Stimulated activated naive CD4-positive, alpha-beta T cell (primary cell): ENCODE measurements at places on chromosomes 3 and 15.

- no peak for DNase-seq
Observed at GRCh38 chr3:4313606-4314293, 10.6 kb downstream of the SETMAR start.

- DNase-seq = no peak
Observed at GRCh38 chr3:188916934-188917401, 254.8 kb upstream of the TPRG1 start.

DNA sequence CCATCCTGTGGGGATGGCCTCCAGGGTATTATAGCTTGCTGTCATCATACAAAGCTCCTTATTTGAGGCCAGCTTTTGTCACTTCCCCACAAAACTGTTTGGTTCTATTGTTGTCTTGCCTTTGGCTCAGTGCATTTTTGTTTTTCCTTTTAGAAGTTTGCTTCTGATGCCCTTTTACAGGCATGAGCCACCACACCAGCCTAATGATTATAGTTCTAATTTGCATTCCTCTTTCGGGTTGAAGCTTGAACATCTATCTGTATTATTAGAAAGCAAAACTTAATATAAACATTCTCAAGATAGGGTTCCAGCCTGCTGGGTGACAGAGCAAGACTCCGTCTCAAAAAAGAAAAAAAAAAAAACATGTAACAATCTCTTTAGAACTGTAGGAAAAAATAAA is 39.8 kb downstream of the SMARCC1 start:
- DNase-seq = no peak

DNA sequence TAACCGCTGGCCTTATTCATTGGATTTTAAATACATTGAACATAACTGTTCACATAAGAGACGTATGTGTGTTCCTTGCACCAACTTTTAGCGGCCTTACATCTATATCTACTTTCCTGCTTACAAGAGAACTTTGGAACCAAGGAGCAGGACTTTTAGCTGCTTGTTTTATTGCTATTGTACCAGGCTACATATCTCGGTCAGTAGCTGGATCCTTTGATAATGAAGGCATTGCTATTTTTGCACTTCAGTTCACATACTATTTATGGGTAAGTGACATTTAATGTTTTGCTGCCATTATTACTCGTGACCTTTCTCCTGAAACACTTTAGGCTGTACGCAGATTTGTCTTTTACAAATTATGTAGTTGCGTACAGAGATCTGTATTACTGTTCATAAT is 47.1 kb downstream of the STT3B start:
- DNase-seq = no peak

- DNase-seq = no peak
Observed at GRCh38 chr15:77219841-77220240, 148.9 kb upstream of the TSPAN3 start.

DNA sequence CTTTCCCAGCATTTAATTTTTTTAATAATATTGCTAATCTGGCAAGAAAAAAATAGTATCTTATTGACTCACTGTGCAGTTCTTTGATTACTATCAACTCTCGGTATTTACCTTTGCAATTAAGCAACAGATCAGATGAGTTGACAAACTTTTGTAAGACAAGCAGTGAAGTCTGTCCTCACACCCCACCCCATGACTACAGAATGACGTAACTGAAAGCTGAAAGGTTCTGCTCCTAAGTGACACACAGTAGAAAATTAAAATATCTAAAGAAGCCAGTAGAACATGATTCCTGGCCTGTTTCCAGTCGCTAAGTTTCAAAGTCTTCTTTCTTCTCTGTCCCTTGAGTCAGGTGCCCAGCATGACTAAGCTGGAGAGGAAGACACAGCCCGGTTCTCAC is 135.5 kb downstream of the STT3B start:
- DNase-seq = no peak

- DNase-seq = no peak
Observed at GRCh38 chr3:32897981-32898623, 53.3 kb upstream of the CCR4 start.

DNA sequence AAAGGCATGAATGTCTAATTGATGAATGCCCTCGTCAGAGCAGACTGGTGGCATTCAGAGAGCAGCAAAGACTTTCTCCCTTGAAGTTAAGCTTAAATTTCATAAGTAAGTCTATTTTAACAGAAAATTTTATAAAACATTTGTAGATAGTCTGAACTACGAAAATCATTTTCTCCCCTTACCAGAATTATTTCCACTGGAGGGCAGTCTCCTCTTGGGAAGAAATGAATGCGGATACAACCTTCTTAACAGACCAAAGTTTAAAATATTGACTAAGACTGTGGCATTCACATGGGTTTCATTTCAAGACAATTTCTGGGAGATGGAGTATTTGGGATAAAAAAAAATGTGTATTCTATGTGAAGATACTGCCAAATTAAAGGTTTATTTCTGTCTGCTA is 669.0 kb downstream of the FHIT start:
- DNase-seq = no peak

- DNase-seq = no peak
Observed at GRCh38 chr3:78660957-78661356, 1106.8 kb downstream of the ROBO1 start.

DNA sequence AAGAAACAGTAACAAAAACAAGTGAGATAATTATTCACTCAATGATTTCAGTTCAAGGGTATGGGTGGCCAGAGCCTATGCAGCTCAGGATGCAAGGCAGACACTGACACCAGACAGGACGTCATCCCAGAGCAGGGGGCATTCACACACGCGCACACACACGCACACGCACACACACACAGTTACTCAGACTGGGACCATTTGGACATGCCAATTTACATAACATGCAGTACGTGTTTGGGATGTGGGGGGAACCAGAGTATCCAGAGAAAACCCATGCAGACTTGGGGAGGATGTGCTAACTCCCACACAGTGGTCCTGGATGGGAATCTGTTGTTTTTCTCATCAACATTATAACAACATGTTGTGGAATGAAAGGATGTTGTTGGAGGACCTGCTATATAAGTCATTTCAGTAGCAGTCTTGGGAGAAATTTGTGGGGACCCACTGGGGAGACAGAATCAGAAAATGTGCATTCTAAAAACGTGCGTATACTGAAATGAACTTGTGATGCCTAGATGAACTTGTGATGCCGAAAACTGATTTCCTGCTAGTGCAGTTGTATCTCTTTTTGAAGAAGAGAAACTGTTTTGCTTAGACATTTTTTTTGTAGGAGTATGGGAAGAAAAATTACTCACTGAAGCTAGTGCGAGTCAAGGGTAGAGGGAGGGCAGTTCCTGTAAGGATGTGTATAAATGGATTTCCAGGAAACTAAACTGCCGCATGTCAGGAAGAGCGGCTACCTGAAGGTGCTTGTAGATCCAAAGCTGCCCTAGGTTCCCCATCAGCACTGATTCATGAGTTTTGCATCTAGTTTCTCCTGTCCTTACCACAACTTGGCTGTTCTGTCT is 25.2 kb downstream of the CD200 start:
- peak; percentile 4 for DNase-seq

- no peak for DNase-seq
Observed at GRCh38 chr3:6542795-6543194, 318.1 kb upstream of the GRM7 start.

DNA sequence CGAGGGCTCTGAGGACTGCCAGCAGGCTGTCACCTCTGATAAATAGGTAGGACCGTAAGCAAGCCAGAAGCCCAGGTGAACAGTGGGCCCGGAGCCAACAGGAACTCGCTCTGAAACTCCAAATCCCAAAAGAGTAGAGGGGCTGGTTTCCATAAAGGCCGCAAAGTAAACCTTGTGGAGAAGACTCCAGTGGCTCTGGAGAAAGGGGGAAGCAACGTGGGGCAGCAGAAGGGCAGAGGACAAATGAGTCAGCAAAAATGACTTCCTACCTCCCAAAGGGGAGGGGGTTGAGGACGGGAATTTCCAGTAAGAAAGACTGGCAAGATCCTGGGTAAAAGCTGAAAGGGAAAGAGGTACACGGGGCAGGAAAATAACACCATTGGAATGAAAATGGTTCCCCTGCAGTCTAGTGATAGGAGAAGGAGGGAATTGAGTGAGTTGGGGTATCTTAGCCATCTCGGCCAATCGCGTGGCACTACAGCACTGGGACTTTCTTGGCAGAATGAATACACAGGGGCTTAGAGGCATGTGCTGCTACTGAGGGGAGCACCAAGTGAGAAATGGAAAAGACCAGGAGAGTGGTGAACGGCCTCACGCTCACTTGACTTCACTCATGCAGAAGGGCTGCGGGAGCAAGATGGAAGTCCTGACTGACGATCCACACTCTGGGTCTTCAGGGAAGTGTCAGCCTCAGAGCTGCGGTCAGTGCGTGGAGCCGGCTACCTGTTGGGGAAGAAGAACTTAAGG is 33.2 kb downstream of the BMF start:
- no peak for DNase-seq

DNA sequence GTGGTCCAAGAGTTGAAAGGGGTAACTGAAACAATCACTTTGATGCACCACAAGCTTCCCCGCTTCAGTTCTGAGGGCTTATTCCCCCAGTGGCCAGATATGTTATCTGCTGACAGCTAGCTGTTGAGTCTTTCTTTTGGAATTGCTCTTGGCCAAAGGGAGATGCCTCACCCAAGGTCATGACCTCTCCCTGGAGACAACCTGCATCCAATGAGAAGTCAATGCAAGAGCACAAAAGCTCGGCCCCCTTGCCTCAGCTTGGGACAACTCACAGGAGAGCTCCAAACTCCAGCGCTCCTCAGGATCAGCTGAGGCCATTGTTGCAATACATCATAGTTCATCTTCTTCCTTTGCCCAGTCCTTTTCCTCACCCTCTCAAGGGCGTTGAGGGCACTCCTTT is 31.0 kb upstream of the THBS1 start:
- no peak for DNase-seq
